ENCODE measurements at places on chromosomes 3 and 15.

DNA sequence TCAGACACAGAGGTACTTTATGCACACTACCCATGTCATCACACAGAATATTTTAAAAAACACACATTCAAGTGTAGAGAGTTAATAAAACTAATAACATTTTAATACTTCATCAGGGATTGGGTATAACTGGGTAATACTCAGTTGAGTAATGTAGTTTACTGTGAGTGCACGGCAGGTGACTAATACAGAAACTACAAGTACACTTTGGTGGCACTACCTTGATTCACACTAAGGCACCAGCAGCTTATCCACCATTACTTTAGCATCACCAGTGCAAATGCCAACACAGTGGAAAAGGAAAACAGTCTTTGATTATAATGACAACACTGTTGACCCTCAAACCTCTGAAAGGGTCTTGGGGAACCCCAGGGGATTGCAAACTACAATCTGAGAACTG lies 33.6 kb downstream of the ZNF280D start:
- no peak for DNase-seq

DNA sequence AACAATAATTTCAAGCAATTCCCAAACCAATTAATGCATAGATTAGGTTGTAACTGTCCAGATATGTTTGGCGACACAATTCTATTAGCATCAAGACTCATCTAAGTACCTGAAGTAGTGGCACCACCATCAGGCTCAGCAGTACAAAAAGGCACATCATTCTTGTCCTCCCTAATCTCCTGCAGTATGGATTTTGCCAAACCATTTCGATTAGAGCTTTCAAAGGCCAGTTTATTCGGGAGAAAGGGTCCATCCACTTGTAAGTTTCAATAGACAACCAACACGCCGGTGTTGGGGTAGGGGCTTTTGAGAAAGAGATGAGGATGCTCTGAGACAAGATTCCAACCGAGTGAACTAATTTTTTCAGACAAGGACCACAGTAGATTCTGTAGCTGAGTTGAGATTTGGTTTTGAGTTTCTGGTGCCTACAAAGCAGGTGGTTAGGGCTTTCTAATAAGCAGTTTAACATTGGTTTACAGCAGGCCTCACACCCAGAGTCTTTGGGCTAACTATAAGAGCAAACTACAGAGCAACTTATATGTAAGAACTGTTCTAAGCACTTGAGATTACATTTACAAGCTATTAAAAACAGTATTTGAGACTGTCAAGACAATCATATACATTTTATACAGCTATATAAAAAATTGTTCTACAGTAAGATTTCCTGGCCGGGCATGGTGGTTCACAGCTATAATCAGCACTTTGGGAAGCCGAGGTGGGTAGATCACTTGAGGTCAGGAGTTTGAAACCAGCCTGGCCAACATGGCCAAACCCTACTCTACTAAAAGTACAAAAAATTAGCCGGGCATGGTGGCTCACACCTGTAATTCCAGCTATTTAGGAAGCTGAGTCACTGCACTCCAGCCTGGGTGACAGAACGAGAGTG lies 4.5 kb downstream of the RPL22L1 start:
- peak; percentile 44 for DNase-seq

DNA sequence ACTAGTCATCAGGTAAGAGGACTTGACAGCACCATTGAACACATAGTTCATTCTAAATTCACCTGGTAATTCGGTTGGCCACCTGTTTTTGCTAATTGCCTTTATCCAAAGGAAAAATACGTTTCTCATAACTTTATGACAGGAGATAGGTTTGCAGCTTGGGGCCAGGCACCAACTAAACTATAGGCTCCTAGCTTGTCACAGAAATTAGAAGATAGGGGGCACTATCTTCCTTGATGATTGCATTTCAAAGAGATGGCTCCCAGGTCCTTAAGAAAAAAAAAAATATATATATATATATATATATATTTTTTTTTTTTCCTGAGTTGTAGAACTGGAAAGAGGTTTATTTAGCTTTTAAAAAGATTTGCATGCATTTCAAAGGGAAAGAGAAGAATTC lies 563.6 kb downstream of the NAALADL2 start:
- peak; percentile 17 for DNase-seq

- DNase-seq = peak; percentile 27
Observed at GRCh38 chr3:150635076-150635475, 32.0 kb downstream of the SELENOT start.

GRCh38 chr3:186049001-186049400 lies 59.9 kb downstream of the ETV5 start:
- DNase-seq = no peak

DNA sequence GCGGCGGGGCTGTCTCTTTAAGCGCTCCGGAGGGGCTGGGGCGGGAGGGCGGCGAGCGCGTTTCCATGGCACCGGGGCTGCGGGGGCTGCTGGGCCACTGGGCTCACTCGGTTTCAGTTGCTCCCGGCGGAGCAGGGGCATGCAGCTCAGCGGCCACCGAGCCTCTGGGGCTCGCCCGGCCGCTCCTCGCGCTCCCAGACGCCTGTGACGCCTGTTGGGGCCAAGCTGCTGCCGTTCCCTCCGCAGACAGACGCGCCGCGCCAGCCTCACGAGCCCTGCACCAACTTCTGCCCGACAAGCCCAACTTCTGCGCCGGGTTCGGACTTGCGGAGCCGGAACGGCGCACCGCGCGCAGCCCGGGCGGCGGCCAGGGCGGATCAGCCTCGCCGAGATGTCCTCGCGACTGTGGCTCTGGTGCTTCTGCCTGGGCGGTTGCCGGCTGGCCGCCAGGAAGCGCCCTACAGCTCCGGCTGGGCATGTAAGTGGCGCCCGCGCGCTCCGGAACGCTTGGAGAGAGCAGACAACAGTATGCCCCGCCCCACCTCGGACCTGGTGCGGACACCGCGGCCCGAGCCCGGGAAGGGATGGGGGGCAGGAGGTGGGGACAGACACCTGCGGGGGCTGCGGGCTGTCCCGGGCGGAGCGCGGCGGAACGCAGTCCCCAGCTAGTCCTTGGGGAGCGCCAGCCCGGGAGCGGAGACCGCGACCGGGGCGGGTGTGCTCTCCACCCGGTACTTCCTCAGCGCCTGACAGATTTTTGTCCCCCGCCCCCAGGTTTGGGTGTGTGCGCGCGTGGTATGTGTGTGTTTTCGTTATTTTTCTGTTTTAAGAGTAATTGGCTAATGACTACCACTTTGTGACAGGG lies 154.1 kb upstream of the GOLIM4 start:
- DNase-seq = peak; percentile 94

- no peak for DNase-seq
Observed at GRCh38 chr3:100123112-100123511, 8.8 kb upstream of the FILIP1L start.

GRCh38 chr15:67147396-67147949 lies 82.1 kb downstream of the SMAD3 start:
- no peak for DNase-seq
